ENCODE measurements at places on chromosomes 2 and 18.

- DNase-seq, result no peak
Observed at GRCh38 chr2:203892207-203892606, 24.6 kb downstream of the CTLA4 start.

GRCh38 chr18:13397504-13398163, 179.1 kb downstream of the LDLRAD4 start:
- DNase-seq, result no peak

DNA sequence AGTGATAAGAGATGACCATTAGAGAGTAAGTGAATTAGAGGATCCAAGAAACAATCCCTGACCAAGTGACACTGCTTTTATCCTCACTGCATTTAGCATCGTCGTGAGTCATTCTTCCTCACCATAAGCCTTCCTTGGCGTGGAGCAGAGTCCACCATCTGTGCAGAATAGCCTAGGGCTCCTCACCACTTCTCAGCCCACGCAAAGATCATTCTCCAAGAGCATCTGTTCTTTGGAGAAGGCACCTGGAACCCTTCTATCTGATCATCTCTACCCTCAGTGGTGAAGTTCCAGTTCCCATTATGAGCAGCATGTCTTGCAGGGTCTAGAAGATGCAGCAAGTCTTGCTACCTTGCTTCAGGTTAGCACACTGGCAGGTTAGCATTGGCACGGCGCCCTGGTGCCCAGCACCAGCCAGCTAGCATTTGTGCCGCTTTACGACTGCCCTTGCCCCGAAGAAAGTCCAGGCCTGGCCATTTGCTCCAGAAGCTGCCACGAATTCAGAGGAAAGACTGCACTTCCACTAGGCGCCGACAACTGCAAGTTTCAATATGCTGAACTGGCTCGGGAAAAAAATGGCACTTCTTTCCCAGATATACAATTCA, 225.8 kb downstream of the TTC32 start:
- peak; percentile 47 for DNase-seq

- DNase-seq, result no peak
Observed at GRCh38 chr18:3388323-3388722, 61.6 kb upstream of the TGIF1 start.

DNA sequence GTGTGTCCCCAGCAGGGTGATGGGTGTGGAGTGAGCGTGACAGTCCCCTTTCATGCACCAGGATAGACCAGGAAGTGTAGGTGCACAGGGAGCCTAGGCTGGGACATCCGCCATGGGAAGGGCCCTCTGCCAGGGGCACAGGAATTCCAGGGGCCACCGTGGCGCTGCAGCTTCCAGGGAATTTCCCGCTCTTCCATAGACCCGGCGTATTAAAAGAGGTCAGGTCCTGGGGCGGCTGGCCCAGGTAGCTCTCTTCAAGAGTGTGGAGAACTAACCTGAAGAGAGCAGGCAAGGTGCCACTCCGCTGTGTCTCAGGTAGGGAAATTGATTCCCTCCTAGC, 42.0 kb downstream of the ATP6V1C2 start:
- no peak for DNase-seq

GRCh38 chr18:23727707-23728493, 38.6 kb downstream of the LAMA3 start:
- no peak for DNase-seq

DNA sequence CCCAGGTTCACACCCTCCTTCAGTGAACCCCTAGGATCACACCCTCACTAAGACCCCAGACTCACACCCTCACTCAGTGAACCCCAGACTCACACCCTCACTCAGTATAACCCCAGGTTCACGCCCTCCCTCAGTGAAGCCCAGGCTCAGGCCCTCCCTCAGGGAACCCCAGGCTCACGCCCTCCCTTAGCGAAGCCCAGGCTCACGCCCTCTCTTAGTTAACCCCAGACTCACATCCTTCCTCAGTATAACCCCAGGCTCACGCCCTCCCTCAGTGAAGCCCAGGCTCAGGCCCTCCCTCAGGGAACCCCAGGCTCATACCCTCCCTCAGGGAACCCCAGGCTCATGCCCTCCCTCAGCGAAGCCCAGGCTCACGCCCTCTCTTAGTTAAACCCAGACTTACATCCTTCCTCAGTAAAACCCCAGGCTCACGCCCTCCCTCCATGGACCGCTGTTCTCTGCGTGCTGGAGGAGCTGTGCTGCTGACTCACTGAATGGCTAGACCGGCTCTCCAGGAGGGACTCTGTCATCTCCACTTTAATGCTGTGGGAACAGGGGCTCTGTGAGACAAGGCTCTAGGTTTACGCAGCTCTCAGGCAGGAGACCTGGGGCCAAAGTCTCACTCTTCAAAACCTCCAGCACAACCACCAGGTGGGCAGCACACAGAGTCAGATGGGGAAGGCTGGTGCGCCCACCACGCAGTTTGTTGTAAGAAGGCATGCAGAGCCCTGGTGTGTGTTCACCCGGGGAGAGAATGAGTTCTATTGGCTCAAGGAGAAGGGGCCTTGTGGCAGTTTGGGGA, 506.9 kb upstream of the MYT1L start:
- no peak for DNase-seq

- peak; percentile 93 for DNase-seq
Observed at GRCh38 chr2:44549099-44549471, 187.3 kb downstream of the CAMKMT start.

DNA sequence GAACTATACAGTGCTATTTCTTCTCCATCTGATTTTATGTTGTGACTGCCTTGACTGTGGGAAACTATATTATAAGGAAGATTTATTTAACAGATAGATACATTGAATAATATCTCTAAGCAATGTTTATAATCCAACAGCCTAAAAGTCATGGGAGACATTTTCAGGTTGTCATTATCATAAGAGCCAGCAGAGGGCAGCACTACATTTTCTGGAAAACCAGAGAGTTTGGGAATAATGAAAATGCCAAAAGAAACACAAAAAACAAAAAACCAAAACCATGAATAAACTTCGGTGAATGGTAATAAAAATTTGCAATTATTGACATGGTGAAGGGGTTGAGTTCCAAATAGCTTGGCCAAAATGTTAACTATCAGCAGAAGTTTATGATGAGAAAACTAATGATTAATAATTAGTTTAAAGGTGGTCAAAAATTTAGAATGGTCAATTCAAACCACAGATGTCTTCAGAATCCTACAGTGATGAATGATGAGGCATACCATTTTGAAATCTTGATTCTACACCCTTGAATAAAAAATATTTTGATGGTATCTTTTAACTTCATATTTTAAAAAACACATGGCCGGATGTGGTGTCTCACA, 4.7 kb downstream of the EEF1B2 start:
- peak; percentile 49 for DNase-seq

DNA sequence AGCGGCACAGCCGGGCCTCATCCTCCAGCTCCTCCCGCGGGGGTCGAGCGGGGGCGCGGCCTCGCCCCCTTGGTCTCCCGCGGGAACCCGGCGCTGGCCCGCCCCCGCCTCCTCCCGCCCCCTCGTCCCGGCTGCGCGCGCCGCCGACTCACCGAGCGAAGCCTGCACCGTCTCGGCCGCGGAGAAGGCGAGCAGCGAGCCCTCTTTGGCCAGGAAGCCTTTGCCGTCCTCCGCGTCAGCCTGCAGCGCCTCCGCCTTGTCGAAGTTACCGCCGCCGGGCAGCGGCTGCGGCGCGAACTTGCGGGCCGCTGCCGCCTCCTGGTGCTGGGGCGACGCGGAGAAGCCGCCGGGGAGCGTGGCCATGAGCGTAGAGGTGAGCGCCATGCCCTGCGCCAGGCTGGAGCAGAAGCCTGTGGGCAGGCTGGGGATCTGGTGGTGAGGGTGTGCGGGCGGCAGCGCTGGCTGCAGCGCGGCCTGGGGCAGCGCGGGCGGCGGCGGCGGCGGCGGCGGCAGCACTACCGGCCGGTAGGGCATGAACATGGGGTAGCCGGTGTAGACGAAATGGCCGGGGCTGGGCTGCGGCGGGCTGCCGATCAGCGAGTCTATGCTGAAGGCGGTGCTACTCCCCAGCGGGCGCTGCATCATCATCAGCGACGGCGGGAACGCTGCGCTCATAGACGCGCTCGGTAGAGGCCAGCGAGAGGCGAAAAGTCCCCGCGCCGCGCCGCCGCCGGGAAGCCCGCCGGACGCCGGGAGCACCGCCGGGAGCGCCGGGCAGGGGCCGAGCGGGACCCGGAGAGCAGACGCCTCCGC, 683 bp downstream of the GBX2 start:
- peak; percentile 34 for DNase-seq

DNA sequence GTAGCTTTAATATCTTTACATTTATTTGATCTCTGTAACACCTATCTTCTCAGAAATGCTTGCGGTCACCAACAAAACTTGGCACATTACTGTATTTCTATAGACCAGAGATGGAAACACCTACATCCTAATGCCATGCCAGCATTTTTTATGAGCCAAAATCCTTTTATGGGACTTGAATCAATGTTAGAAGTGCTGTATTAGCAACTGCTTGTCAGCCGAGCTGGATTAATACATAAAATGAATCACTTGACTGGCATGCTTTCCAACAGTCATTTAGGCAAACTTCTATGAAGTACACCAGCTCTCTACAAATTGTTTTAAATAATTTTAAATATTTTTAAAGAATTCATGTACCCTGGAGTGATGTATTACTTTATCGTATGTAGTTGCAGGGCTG, 272.9 kb upstream of the NRP2 start:
- DNase-seq, result peak; percentile 65

GRCh38 chr2:46699934-46700256, 215.7 kb downstream of the MCFD2 start:
- DNase-seq, result no peak

- DNase-seq, result peak; percentile 17
Observed at GRCh38 chr2:140422759-140423158, 1642.6 kb upstream of the NXPH2 start.
